Posterior cingulate gyrus (tissue), 11 donors: ENCODE measurements at places on chromosomes 2 and 18.
A peak's percentile ranks its signal among the peaks of the same experiment; 100 is the strongest.

DNA sequence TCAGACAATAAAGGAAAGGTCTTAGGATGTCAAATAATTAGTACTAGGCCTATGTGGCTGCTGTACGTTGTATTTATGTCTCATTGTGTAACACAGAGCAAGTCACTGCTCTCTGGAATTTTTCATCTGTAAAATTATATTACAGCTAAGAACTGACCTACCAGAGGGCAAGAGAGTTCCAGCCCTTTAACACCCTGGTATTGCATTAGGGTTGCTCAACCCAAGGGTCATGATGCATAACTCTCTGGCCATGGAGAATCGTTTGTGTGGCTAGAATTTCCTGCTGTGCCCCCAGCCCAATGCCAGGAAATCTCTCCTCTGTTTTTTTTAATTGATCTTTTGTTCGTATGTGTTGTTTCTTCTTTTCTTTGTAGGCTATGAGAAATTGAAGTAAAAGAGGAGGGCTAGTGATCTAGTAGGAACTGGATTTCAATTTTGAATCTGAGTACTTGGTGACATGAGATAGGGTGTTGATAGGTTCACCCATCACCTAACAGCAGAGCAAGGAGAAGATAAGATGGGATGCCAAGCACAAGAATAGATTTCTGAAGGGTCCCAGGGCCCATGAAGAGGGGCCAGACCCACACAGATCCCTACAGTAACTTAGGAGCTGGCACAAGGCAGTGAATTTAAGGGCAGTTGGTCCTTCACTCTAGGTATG lies 571.2 kb upstream of the TNP1 start:
- no peak for DNase-seq

DNA sequence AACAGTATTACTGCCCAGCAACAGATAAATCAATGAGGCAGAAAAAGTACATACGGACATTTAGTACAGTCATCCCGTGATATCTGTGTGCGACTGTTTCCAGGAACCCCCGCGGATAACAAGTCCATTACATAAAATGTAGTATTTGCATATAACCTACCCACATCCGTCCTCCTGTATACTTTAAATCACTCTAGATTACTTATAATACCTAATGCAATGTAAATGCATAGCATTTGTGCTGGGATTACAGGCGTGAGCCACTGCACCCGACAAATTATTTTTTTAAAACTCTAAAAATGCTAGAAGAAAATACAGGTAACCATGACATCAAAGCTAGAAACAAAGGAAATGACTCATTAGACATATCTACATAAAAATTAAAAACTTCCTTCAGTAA lies 91.6 kb downstream of the FAM161A start:
- DNase-seq, result no peak

- no peak for DNase-seq
Measured at GRCh38 chr2:225027061-225027762, 15.1 kb downstream of the DOCK10 start.

GRCh38 chr2:65350651-65351056 lies 81.7 kb downstream of the SPRED2 start:
- DNase-seq, result no peak

- DNase-seq, result no peak
Measured at GRCh38 chr18:44320619-44321460, 359.8 kb upstream of the SETBP1 start.

DNA sequence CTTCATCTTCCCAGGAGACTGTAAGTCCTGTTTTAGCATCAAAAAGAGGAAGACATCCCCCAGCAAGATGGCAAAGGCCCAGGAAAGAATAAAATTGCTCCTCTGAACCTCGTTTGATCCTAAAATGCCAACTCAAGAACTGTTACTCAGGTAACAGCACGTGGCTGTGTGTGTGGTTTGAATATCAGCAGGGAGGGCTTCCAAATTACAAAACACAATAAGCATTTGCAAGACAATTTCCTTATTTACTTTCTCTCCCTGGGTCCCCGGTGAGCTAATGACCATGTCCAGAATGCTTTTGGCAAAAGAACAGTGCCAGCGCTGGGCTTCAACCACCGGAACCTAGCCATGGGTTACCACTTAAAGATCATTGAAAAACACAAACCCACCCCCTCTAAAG lies 163.6 kb downstream of the C1D start:
- DNase-seq, result no peak

GRCh38 chr2:152089238-152089637 lies 9.6 kb downstream of the CACNB4 start:
- no peak for DNase-seq

- DNase-seq, result no peak
Measured at GRCh38 chr18:10213526-10213925, 240.9 kb upstream of the APCDD1 start.

GRCh38 chr2:100178085-100178788 lies 35.8 kb upstream of the AFF3 start:
- DNase-seq, result no peak

DNA sequence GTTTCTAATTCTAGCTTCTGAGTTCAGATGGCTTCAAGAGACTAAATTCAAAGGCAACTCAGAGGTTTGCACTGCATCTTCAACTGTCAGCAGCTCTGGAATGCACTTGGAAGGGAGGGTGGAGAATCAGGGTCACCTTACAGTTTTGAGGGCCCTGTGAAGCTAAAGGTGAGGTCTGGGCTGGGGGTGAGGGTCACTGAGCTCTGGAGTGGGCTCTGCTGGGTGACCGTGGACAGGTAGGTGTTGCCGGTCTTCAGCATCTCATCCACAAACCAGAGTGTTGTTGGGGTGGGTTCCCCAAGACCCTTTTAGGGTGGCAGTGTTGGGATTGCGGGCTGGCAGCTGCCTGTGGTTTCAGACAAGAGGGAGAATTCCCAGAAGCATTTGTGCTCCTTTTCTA lies 70.1 kb upstream of the CXCR4 start:
- no peak for DNase-seq

GRCh38 chr2:113895819-113896563 lies 6.1 kb downstream of the ACTR3 start:
- no peak for DNase-seq

GRCh38 chr2:70888923-70889715 lies 46.6 kb upstream of the ATP6V1B1 start:
- DNase-seq, result no peak

GRCh38 chr2:31414601-31415241 lies at the start of gene XDH:
Gene XDH, minus strand, starts transcription at chr2:31414742. Its CDS starts 76 bp downstream, at chr2:31414666.
- DNase-seq, result no peak

DNA sequence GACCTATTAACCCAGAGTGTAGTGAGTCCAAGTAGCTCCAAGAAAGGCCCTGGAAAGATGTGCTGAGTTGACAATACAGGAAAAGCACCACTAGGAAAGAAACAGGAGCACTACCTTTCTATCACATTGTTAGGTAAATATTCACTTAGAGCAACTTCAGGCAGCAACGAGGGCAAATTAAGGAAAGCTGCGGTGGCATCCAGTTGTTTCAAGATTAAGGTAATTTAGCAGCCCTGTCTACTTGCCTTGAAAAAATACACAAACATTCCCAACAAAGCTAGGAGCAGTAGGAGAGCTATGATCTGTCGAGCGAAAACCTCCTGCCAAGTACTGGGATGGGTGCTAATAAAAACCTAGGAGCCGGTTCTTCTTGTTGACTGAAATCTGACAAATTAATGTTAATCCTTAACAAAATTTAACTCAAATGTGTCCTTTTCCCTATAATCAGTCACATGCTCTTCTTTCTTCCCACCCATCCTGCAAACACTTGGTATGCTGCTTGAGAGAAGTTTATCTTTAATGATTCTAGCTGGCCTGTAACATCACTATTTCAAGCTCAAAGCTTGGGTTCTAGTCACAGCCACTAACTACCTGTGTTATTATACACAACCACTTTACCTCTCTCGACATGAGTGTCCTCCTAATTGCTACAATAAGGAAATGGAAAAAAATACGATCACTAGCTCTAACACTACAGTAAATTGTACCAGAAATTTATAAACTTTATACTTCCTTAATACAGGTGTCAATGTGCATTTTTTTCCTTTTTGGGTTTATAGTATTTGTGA lies 2.0 kb downstream of the ACAA2 start:
- no peak for DNase-seq

- DNase-seq, result no peak
Measured at GRCh38 chr2:23293731-23294130, 91.2 kb upstream of the KLHL29 start.

GRCh38 chr18:70417847-70418246 lies 129.0 kb downstream of the SOCS6 start:
- no peak for DNase-seq

DNA sequence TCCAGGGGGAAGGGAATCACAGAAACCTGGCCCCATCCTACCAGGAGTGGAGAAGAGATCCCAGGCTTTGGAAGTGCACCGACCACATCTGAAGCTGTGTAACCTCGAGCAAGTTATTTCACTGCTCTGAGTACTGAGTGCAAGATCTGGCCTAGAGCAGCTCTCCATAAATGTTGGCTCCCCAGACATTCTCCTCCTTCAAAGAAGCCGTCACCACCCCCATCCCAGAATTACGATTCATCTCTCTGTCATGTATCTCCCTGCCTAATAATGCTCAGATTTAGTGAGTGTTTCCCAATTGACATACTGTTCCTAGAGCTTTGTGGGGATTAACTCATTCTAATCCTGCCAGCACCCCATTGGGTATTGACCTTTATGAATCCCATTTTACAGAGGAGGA lies 51.7 kb downstream of the TNS1 start:
- no peak for DNase-seq

GRCh38 chr18:27301615-27302378 lies 116.7 kb upstream of the CHST9 start:
- DNase-seq, result no peak

DNA sequence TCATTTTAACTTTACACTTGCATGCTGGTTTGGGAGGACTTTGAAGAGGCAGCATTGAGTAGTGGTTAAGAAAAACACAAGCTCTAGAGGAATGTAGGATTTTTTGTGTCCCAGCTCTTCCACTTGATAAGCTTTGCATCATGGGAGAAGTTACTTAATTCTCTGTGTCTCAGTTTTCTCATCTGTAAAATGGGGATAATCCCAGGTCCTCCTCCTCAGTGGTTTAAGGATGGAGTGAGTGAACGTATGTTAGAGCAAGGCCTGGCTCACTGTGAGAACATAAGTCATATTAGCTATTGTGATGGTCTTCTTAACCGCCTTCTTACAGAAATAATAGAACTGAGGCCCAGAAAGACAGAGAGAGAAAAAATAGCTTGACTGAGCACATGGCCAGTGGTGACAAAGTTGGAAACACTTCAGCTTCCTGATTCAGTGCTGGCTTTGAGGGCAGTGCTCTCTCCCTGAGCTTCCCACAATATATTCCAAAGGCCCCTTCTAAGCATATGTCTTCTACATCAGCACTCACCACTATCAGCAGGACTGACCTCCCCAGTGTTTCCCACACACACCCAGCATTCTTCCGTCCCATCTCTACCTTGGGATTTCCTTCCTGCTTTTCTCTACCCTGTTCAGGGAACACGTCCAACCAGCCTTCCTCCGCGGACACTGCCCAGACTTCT lies 214.9 kb upstream of the TNP1 start:
- no peak for DNase-seq

- no peak for DNase-seq
Measured at GRCh38 chr2:162623888-162624287, 214.7 kb downstream of the KCNH7 start.

DNA sequence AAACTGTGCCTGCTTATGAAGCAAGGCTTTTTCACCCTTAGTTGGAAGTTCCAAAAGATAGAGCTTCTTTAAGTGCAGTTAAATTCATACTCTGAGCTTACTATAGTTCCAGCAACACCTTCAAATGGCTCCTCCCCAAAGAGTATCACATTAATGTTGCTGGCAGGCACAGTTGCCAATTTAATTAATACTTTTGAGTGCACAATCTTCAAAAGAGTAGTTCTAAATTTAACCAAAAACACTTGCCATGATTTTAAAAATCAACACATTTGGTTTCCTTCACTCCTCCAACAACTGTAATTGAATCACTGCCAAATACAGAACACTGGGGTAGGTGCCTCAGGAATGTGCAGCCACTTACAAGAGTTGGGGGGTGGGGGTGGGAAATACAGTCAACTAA lies 150.6 kb upstream of the UBE2E3 start:
- DNase-seq, result no peak

DNA sequence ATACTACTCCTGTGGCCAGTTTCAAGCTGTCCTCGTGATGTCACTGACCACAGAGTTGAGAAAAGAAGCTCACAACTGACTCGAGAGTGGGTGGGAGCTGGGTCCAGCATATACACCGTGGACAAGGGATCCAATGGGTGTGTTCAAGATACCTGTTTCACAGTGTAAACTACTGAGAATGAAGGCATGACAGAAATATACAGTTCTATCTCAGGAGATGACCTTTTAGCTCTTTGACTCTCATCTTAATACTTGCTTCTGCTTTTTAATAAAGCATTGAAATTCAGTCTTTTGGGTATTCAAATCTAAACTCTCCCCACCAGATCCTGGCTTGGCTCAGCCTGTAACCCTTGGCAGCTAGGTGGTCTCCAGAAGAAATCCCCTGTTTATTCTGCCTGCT lies 130.1 kb downstream of the MAP2 start:
- no peak for DNase-seq

DNA sequence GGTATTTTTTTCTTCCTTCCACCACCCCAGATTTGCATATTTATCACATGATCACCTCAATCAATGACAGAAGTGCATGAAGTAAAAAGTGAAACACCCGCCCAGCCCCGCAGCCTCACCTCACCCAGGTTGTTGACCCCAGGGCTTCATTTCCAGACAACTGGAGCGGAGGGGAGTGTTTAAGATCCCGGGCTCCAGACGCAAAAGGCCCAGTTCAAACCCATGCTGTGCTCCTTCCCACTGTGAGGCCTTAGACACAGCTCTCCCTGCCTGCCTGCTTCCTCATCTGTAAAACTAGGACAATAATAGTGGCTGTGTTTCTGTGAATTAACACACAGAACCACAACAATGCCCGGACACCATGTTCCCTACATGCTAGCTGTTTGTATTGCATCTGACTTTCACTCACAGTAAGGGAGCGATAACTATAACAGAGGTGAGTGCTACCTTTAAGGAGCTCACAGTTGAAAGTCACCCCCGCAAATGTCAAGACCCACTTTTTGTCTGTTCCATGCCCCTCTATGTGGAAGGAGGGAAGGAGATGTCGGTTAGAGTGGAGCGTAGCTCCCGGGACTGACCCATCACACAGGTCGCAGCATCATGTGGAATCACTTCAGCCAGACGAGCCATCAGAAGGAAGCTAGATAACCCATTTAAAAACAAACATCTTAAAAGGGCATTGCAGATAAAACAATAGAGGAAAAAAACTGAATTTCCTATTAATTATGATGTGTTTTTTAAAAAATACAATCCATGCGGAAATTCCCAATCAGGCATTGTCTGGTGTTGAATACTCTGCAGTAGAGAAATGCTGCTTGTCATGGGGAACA lies 77.5 kb upstream of the DAPL1 start:
- DNase-seq, result no peak

GRCh38 chr2:48600204-48600813 lies 17.3 kb upstream of the GTF2A1L start:
- DNase-seq, result no peak

- DNase-seq, result no peak
Measured at GRCh38 chr2:138846216-138846821, 66.1 kb upstream of the NXPH2 start.

GRCh38 chr18:27185025-27185763 lies at the start of gene CHST9:
Gene CHST9, minus strand, starts transcription at chr18:27185308. Its CDS starts 42,499 bp downstream, at chr18:27142809.
- peak; percentile 19 for DNase-seq

GRCh38 chr2:71460595-71461303 lies 7.4 kb downstream of the DYSF start:
- DNase-seq, result no peak
